ENCODE measurements at places on chromosomes 1 and 21. TPM values are rescaled to one million over a fixed set of nuclear protein-coding genes. Genes with fewer than 3 reads are reported as not detected.
A peak's percentile ranks its signal among the peaks of the same experiment; 100 is the strongest.

Gene EPS8L3
- total RNA-seq, result not detected

Gene KCNJ9
- total RNA-seq, result not detected

Gene ZZZ3
- total RNA-seq, result 32.2 TPM

Gene GNAT2
- total RNA-seq, result not detected

Gene MRPS15
- total RNA-seq, result 88.0 TPM

Gene TDRD5
- 0.12 TPM for total RNA-seq

Gene LRRC38
- 4.6 TPM for total RNA-seq

Gene WDR4
- total RNA-seq, result 6.5 TPM

Gene WDR77
- 31.9 TPM for total RNA-seq

Gene NLRP3
- 0.71 TPM for total RNA-seq

Gene RYR2
- 446 TPM for total RNA-seq

Gene LENEP
- total RNA-seq, result not detected

Gene PROK1
- 0.60 TPM for total RNA-seq

Gene HHAT
- 2.5 TPM for total RNA-seq

Gene RGS8
- 0.05 TPM for total RNA-seq

- no peak for DNase-seq
Observed at GRCh38 chr21:37204580-37204979, 62.6 kb downstream of the VPS26C start.

DNA sequence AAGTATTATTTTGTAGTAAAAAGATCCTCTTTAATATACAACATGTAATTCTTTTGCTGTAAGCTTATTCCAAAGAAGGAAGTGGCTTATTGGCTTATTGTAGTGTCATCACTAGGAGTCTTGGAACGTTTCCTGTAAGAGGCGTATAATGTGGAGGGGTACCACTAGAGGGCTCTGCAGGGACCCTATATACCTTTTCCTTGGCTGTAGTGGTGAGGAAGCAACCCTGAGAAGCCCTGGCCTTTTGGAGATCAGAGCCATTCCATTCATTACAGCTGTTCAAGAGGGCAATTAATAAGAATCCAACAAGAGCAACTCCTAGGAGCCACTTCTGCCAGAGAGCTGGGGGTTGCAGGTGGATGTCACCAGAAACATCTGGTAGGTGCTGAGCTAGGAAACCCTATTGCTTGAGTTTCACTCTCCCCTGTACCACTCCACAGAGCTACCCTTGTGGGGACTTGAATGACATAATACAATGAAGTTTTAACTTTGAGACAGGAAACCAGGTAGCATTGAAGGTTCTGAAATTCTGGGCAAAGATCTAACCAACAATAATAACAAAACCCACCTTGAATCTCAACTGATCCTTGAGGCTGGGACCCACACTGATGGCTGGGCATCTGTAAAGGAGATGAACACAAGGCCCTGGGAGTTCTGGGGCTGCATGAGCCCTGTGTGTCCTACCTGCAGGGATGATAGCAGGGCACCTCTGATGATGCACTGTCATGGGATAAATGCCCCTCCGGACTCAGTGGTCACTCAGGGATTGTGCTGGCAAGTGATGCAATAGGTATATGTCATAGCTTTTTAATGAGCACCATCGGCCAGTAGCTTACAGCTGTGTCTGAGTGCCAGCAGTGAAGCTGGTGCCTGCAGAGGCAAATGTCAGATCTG lies 160.2 kb upstream of the COA6 start:
- DNase-seq, result no peak

DNA sequence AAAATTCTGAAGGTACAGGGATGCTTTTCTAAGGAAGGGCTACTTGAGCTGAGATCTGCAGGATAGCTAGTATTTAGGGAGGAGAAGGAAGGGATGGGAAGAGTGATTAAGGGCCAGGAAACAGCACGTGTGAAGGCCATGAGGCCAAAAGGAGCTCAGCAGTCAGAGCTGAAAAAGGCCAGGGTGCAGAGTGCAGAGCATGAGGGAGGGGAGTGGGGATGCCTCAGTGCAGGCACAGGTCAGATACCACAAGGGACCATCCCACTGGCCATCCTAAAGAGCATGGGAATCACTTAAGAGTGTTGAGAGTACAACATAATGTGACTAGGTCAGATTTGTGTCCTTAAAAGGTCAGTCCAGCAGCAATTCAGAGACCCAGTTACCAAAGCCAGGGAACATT lies 16.0 kb downstream of the LRRN2 start:
- no peak for DNase-seq

DNA sequence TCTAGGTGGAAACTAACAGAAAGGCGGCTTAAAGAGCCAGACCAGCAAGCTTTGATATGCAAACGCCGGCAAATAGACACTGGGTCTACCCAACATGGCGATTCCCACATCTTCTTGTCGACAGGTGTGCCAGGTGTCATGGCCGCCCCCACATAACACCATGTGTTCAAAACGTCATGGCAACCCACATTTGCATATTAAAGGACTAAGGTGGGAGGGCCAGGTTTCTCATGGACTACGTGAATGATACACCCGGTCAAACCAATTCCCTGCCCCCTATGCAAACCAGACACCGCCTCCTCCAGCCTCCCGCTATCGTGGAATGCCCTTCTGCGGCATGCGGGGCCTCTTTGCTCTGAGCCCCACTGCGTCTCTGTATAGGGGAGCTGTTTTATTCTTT lies 41.3 kb downstream of the ICOSLG start:
- peak; percentile 13 for DNase-seq

DNA sequence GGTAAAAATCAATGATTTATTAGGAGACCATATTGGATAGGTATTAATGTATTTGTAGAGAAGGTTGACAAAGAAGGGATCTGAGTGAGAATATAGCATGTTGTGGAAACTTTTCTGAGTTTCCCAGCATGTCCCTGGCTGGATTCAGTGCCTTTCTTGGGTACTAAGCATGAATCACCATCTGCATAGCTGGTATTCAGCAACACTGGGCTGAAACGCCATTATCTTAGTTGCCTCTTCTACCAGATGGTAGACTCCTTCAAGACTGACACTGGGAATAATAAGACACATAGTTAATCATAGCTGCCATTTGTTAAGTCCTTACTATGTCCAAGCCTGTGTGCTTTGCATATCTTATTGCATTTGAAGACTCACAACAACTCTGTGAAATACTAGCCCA lies 45.5 kb downstream of the ATP5PF start:
- DNase-seq, result no peak

DNA sequence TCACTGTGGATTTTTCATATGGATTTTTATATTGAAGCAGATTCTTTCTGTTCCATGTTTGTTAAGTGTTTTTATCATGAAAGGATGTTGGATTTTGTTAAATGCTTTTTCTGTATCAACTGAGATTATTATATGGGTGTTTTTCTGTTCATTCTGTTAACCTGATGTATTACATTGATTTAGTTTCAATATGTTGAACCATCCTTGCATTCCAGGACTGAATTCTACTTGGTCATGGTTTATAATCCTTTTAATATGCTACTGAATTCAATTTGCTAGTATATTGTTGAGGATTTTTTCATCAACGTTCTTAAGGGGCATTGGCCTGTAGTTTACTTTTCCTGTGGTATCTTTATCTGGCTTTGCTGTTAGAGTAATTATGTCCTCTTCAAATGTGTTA lies 55.8 kb downstream of the CCDC30 start:
- no peak for DNase-seq

- no peak for DNase-seq
Observed at GRCh38 chr21:45864436-45864835, 117.1 kb upstream of the COL6A1 start.

DNA sequence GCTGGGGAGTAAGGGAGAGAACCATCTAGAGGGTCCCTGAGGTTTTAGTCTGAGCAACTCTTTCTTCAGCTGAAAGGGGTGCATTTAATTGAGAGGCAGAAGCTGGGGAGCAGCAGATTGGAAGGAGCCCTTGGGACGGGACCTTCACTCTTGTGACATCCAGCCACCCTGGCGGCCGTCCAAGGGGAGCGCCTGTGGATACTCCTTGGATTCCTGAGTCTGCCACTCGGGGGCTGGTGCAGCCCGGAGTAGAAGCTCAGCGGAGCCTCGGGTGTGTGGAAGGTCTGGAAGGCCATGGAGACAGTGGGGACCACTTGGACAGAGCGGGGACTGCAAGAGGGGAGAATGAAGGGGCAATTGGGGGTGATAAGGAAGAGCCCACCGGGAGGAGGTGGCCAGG lies 68.7 kb downstream of the AJAP1 start:
- DNase-seq, result no peak

DNA sequence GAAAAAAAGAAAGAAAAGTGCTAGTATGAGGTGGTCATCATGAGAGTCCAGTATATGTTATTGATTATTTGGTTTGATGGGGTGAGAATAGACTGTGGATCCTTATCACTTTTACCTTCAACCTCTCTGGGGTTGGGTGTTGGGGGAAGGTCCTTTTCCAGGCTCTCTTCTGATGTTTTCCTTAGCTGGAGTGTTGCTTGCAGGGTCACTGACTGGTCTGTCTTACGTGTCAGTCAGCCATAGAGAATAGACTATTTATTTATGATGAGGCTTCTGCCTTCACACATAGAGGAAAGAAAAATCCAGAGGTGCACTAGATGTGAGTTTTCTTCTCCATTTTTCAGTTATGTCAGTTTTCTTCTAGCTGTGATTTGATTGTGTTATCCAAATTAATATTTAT lies 36.5 kb downstream of the MAP3K21 start:
- no peak for DNase-seq

DNA sequence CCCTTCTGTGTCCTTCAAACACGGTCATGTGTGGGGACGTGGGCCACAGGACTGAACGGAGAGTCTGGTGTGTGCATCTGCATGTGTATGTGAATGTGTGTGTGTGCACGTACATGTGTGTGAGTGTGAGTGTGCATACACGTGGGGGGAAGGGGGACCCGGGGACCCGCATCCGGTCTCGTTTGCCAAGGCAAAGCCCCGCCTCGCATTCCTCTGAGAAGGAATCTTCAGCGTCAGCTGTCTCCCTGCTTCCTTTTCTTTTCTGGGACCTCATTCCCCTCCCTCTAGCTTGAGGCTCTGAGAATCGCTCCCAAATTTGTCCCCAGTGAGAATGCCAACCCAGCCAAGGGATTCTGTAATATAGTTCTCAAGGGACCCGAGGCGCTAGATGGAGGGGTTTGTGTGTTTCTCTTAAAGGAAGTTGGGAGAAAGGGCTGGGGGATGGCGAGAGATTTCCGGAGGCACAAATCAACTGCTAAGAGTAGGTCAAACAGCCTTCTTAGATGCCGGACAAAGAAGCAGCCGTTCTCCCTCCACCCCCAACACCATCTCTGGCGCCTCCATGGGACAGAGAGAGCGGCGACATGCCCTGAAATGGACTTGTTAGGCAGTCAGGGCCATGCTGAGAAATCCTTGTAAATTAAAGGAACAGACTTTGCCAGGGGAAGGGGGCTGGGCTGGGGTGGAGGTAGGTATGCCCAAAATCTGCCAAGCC lies 6.6 kb downstream of the IFFO2 start:
- DNase-seq, result no peak

- no peak for DNase-seq
Observed at GRCh38 chr1:154181944-154182343, 10.0 kb downstream of the TPM3 start.

- no peak for DNase-seq
Observed at GRCh38 chr21:45547545-45547900, 5.3 kb upstream of the SLC19A1 start.

GRCh38 chr1:224800486-224801119 lies 128.9 kb upstream of the DNAH14 start:
- no peak for DNase-seq

DNA sequence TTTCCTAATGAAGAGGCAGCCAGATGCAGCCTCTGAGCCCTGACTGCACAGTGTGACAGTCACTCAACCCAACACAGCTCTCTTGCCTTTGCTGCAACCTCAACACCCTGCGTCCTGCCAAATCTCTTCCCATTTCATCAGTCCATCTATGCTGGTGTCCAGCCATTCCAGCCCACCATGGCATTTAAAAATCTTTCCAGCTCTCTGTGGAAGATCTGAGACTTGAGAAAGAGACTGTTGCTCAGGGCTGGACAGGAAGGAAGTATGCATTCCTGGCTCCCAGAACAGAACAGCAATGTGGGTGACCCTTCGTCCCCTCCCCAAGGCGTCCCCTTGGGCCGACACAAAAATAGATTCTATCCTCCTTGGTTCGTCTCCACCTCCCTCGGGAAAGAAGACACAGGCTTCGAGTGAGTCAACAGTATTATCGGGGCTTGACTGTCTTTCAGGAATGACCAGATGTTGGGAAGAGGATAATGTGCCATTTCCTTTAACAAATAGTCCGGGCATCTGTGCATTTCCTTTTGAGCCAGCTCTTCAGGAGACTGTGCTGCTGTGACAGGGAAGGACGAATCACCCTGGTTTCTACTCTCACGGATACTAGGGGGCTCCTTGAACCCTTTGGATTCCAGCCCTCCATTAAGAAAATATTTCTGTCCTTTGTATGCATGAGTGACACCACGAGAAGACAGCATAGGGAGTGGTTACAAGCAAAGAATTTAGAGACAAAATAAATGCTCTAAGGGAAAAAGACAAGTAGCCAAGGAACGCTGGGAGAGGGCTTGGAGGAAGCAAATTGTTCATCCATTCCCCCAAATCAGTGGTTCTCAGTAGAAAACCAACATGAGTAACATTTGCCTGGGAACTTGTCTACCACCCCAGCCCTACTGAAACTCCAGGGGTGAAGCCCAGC lies 111.4 kb upstream of the CDC42BPA start:
- DNase-seq, result no peak

DNA sequence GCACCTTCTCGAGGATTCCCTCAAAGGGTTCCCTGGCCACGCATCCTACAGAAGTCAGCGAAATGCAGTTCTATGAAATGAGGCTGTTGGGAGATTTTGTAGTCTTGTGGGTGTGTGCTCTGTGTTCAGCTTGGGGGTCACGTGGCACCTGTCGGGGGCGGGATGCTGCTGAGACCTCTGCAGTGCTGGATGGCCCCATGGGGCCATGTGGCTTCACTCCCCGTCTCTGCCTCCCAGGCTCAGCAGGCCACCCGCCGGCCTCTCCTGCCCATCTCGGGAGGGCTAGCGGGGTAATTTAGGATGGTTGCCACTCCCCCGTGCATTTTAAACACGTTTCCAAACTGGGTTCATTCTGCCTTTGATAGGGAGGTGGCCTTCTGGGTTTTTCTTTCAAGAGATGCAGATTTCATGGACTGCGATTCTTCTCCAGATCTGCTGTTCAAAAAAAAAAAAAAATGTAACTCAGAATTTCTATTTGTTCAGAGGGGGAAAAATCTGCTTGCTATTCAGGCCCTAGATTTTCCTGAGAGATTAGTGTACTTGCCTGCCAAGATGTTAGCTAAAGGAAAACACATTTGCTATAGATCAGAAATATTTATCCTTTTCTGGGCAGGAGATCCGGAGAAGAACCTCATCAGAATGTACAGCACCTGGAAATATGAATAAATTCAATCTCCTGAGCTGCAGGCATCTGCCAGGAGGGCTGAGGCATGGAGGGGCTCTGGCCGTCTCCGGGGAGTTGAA lies 277.2 kb upstream of the VAMP3 start:
- DNase-seq, result no peak

DNA sequence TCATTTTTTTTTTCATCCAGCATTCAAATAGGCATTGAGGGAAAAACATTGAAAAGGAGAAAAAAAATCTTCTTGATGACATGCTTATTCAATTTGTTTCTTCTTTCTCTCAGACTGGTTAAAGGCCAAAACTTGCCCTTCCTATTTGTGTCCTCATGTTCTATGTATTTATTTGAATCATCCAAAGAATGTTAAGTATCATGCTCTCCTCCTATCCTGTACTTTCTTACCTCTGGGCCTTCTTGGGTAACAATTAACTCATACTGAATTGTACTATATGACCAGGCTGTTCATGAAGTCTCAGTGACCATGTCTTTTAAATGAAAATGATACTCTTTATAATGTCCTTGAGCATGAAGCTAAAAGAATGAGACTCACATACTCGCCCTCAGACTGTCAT lies 36.5 kb upstream of the DENND1B start:
- DNase-seq, result no peak

- DNase-seq, result no peak
Observed at GRCh38 chr21:34185026-34185750, 111.8 kb downstream of the MRPS6 start.

- no peak for DNase-seq
Observed at GRCh38 chr1:85133565-85134159, 67.2 kb downstream of the SYDE2 start.

Measured in left cardiac atrium (tissue), 4 donors.